HS-27A (cell line): ENCODE measurements at places on chromosomes 4 and X.

DNA sequence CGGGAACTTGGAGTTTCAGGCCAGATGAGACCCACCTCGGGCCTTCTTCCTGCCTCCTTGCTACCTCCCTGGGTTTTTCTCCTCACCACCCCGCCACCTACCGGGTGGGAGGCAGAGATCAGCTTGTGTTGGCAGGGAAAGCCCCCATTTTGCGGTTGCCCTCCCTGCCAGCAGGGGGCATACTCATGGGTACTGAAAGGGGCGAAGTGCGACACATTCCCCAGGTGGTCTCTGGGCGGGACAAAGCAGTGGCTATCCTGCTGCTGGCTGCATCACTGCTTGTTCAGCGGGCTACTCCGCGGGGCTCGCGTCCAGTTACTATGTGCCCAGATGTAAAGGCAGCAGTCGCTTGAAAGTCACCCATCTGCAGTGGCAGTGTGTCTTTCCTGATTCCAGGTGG lies 330.3 kb downstream of the PDHA2 start:
- DNase-seq, result no peak

DNA sequence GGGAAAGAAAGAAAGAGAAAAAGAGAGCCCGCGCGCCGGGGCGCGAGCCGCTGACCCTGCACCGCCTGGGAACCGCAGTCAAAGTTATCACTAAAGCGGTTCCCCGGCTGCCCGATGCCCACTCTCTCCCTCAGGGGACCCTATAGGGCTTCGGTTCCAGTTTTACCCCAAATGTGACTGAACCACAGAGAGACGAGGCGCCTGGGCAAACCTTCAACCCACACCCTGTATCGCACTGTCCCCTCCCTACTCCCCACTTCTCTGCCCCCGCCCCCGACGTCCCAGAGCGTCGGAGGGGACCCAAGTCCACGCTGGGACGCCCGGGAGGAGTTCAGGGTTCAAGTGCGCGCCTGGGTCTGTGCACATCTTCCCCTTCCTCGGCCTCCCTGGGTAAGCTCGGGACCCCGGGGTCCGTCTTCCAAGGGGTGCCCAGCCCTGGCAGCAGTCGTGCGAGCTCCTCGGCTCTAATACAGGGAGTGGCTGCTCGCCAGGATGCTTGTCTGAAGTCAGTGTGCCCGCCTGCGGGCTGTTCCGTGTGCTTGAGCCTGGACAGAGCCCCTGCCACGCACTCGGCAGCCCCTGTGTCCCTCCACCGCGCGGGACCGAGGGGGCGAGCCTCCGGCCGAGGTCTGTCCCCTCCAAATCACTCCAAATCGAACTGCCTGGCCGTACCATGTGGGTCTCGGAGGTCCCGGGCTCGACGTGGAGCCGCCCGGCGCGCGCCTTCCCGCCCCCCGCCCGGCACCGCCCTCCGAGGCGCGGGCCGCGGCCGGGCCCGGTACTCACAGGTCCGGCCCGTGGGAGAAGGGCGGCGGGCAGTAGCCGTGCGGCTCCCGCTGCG lies 960 bp downstream of the TRPC3 start:
- no peak for DNase-seq

DNA sequence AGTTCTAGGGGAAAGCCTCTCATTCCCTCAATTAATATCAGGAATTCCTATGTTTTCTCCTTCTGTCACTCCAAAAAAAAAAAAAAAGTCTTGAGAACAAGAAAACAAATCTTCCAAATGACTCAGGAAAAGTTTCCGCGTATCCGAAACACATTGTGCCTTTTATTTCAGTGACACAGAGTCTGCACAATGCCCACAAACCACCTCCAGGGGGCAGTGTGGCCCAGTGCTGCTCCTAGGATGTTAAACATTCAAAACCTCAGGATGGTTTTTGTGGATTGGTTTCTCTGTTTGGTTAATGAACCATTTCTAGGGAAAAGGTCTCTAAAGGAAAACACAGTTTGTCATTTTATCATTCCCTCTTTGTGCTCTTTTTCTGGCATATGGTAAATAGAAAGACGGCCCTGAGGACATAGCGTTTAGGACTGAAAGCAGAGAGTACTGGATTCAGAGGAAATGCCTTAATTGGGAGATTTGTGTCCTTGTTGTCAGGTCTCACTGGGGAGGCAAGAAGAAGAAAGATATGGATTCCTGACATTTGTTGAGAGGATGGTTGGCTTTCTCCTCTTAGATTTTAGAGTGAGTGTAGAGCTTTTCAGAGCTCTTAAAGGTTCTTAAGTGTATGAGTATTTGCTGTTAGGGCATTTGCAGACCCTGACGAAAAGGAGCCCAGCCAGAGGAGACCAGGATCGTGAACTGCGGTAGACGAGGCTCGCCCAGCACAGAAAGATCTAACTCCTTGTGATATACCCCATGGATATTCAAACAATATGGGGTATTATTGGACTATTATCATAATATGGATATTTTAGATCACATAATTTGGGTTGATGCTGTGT lies 65.7 kb upstream of the MAP9 start:
- DNase-seq, result peak; percentile 31

DNA sequence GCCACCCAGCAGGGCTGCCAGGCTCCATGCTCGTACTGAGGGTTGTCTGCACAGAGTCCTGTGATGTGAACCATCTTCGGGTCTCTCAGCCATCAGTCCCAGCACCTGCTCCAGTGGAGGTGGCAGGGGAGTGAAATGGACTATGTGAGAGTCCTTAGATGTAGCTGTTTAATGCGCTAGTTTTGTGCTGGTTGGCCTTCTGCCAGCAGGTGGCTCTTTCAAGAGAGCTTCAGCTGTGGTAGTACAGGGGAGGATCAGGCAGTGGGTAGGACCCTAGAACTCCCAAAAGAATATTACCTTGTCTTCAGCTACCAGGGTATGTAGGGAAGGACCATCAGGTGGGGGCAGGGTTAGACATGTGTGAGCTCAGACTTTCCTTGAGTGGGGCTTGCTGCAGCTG lies 1066.0 kb downstream of the GLUD2 start:
- no peak for DNase-seq

DNA sequence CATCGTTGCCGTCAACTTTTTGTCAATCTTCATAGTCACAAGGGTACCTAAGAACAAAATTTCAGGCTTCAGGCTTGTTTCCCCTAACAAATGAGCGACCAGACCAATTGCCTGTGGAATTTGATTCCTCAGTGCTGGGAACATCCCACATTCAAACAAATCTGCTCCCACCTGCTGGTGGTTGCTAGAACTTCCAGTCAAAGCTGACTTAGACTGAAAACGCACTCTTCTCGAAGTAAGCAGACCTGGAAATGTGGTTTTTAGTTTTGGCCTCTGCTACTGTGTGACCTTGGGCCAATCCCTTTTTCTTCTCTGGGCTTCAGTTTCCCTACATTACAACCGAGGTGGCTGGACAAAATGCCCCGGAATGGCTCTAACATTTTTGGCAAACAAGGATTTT lies 1.8 kb upstream of the GABRQ start:
- peak; percentile 11 for DNase-seq
